ENCODE measurements at places on chromosomes 12 and 14. TPM values are rescaled to one million over a fixed set of nuclear protein-coding genes. Genes with fewer than 3 reads are reported as not detected.

The GPRC5A gene
- total RNA-seq = 0.31 TPM

DNA sequence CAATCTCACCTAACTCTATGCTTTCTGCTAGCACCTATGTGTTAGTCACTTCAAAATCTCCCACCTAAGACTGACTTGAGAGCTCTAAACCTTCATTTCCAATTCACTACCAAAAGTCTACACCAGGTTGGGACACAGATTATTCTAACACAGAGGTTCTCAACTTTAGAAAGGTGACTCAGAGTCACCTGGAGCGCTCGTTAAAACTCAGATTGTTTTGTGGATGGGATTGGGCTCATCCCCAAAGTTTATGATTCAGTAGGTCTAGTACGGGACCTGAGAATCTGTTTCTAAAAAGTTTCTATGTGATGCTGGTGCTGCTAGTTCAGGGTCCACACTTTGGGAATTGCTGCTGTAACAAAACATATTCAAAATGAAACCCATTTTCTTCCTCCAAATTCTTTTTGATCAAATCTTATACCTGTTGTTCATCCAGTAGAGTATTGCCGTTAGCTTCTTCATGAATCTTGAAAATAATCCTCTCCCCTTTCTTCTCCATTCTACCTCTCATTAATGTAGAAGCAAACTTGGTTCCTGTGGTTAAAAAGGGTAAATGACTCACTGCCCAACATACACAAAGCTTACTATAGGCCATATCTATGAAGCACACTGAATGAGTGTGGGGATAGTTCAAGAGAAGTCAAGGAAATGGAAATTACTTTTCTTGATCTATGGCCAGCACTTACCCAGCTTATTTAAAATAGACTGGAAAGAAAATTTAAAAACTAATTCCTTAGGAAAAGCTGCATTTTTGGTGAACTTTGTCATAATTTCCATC lies 206.7 kb downstream of the KIF21A start:
- DNase-seq = no peak

DNA sequence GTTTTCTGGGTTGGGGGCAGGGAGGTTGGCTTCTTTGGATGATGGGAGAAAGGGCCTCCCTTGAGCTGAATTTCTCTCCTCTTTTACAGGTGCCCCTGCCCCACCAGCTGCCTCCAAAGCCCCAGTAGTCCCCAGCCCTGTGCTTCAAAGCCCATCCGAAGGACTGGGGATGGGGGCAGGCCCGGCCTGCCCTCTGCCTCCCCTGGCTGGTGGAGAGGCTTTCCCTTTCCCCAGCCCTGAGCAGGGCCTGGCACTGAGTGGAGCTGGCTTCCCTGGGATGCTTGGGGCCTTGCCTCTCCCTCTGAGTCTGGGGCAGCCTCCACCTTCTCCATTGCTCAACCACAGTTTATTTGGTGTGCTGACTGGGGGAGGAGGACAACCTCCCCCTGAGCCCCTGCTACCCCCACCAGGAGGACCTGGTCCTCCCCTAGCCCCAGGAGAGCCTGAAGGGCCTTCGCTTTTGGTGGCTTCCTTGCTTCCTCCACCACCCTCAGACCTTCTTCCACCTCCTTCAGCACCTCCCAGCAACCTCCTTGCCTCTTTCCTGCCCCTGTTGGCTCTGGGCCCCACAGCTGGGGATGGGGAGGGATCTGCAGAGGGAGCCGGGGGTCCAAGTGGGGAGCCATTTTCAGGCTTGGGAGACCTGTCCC lies 4.0 kb downstream of the MBD6 start:
- no peak for DNase-seq

GRCh38 chr12:7984900-7985299 lies 47.6 kb upstream of the FOXJ2 start:
- DNase-seq = no peak

- DNase-seq = no peak
Observed at GRCh38 chr14:55819610-55820304, 239.8 kb downstream of the KTN1 start.

GRCh38 chr12:122078141-122079032 lies at the start of gene MLXIP:
Gene MLXIP, plus strand, starts transcription at chr12:122078756. Its CDS starts 98 bp downstream, at chr12:122078854.
- DNase-seq = peak; percentile 85

The MIP gene
- 0.62 TPM for total RNA-seq

DNA sequence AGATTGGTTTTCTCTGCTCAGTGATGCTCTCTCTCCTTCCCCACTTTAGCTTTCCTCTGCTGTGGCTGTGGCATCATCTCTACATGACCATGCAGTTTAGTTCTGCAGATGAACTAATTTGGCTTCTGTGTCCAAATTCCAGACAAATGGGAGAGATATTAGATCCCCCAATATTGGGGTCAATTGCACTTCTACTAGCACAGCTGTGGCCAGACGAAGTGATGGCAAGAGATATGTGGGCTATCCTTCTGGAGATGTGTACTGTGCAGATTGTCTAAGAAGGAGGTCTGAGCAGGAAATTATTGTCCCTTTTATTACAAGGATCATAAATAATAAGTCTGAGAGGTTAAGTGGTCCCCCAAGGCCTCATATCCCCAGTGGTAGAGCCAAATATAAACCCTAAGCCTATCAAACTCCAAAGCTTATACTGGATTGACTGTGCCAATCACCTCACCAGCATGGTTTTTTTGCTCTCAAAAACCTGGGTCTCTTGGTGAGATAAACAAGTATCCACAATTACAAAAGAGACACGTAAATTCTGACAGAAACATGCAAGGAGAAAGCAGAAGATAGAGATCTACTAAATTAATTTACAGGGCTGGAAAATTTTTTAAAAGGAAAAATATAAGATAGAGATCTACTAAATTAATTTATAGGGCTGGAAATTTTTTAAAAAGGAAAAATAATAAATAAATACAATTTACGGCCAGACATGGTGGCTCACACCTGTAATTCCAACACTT lies 29.1 kb upstream of the GCH1 start:
- DNase-seq = no peak

DNA sequence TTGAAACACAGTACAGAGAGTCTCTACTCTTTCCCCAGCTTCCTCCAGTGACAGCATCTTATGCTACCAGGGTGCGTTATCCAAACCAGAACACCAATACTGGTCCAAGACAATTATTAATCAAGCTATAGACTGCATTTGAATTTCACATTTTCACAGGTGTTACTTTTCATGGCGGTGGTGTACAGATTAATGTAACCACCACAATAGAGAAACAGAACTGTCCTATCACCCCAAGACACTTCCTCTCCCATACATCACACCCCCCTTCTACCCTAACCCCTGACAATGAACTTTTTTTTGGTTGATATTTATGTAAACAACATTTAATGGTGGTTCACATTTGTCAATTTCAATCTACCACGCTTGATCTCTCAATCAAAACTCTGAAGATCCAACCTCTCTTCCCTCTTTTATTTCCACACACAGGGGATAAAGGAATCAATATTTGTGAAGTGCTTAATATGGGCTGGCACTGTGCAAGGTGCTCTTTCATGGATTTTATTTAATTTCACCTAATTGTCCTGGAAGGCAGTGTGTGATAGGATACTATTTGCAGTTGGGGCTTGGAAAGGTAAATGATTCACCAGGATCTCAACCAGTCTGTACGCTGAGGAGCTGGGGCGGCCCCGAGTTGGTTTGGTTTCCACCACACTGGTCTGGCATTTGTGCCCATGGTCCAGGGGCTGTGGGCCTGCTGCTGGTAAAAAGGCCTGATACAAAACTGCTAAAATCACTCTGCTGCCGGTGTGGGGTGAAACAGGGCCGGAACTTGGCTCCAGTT lies 54.6 kb upstream of the DICER1 start:
- no peak for DNase-seq

The AQP2 gene
- not detected for total RNA-seq

GRCh38 chr14:51242545-51243490 lies 2.8 kb downstream of the TMX1 start:
- DNase-seq = no peak

DNA sequence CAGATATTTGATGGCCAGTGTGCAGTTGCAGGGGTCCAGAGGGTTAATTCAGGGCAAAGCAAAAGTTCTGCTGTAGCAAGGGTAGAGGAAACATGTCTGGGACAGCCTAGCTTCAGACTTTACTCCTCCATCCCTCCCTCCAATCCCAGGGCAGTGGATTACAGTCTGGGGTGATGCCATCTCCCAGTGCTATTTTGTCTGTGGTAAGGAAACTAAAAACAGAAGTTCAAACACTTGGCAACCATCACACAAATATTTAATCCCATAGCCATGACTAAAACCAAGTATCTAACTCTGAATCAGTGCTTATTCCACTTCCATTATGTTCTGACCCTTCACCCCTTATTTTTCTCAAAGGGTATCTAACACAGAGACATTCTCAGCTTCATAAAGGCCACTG lies 61.8 kb downstream of the PIK3C2G start:
- no peak for DNase-seq

The KRT2 gene
- total RNA-seq = not detected

- no peak for DNase-seq
Observed at GRCh38 chr14:72401632-72402376, 469.6 kb downstream of the RGS6 start.

The RNASE13 gene
- total RNA-seq = not detected

The LALBA gene
- total RNA-seq = 0.47 TPM

DNA sequence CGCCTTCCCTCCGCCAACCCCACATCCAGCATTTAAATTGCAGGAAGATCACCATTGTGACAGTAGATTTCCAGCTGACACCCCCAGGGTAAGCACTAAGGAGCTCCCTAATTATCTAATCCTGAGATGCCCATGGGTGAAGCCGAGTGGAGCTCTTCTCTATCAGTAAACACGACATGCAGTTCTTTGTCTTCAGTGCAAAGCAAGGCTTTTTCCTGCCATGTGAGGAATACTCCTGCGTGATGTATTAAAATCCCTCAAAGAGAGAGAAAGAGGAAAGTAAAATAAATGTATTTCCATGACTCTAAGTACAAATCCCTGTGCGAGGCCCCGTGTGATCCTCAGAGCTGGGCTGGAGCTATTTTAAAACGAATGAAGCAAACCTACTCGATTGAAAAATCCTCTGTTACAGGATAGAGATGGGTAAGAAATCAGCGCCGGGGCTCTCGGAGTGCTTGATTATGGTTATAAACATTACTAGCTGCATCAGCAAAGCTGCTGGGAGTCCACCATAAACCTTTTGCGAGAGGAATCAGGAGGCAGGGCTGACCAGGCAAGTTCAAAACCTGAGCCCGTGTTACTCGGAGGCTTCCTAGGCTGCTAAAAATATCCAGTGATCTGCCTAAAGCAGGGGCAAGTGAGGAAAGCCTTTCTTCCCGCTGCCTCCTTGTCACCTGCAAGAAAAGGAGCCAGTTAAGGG lies 61.5 kb downstream of the MAP1LC3B2 start:
- DNase-seq = no peak

GRCh38 chr12:2759733-2760132 lies 35.0 kb upstream of the FKBP4 start:
- DNase-seq = no peak

DNA sequence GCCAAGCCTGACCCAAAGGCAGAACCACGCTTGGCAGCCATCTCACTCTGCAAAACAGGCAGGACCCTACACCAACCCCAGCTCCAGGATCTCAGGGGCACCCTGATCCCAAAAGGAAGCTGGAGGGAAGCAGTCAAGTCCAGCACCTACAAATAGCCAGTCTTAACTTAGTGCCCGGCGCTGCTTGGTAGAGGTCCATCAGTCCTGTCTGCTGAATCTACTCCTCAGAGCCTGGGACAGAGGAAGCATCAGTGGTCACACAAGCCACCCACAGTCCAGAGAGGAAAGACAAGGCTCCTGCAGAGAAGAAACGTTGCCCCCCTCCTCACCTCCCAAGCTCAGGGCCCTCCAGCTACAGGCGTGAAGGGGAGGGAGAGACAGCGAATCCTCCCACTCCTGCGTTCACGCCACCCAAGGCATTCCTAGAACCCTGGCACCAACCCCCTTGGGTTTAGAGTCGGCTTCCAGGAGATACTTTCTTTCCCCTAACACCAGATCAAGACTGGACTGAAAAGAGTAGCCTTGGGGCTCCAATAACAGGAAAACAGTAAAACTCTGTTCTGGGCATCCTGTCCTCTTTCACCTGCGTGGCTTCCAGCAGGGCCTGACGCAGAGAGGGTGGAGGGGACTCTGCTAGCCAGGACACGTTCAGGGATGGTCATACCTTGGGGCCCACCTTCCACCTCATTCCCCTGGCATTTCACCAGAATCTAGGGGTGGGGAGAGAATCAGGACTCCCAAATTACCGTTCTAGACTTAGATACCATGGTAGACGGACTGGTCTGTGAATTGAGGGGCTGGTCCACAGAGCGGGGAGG lies 1.2 kb downstream of the PXN start:
- no peak for DNase-seq

The SLC5A8 gene
- total RNA-seq = 1.4 TPM

The SDSL gene
- 1.6 TPM for total RNA-seq

GRCh38 chr12:77861317-77861716 lies 30.6 kb downstream of the NAV3 start:
- DNase-seq = no peak

DNA sequence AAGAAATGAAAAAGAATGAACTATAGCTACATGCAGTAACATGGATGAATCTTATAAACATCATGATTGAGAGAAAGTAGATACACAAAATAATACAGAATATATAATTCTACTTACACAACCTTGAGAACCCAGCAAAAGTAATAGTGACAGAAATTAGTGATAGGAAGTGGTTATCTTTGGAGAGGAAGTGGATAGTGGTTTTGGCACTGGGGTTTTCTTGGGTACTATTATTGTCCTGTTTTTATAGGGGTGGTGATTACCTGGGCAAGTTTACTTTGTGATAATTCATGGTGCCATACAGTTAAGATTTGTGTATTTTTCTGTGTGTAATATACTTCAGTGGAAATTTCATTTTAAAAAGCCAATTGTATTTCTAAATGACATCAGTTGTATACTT lies 352.7 kb downstream of the AEBP2 start:
- DNase-seq = no peak

The ZC2HC1C gene
- 2.8 TPM for total RNA-seq

DNA sequence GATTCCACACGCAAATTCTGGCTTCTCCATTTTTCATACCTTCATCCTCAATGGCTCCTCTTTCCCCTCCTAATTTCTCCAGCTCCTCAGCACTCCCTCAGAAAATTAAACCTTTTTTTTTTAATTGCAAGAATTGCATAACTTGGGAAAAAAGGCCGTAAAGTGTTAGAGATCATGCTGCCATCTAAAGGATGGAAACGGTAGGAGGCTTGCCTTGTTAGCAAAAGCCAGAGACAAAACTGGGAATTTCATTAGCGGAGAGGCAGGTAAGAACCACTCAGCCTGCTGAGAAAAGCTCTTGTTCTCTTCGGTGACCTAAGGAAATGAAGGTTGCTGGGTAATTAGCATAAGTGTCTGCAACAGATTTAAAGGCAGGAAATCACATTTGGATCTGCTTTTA lies 204.3 kb downstream of the AEBP2 start:
- DNase-seq = no peak

GRCh38 chr12:67759829-67760228 lies 111.3 kb downstream of the DYRK2 start:
- no peak for DNase-seq

Data from occipital lobe (tissue), 3 donors.